ENCODE measurements at places on chromosomes 7 and 10.

DNA sequence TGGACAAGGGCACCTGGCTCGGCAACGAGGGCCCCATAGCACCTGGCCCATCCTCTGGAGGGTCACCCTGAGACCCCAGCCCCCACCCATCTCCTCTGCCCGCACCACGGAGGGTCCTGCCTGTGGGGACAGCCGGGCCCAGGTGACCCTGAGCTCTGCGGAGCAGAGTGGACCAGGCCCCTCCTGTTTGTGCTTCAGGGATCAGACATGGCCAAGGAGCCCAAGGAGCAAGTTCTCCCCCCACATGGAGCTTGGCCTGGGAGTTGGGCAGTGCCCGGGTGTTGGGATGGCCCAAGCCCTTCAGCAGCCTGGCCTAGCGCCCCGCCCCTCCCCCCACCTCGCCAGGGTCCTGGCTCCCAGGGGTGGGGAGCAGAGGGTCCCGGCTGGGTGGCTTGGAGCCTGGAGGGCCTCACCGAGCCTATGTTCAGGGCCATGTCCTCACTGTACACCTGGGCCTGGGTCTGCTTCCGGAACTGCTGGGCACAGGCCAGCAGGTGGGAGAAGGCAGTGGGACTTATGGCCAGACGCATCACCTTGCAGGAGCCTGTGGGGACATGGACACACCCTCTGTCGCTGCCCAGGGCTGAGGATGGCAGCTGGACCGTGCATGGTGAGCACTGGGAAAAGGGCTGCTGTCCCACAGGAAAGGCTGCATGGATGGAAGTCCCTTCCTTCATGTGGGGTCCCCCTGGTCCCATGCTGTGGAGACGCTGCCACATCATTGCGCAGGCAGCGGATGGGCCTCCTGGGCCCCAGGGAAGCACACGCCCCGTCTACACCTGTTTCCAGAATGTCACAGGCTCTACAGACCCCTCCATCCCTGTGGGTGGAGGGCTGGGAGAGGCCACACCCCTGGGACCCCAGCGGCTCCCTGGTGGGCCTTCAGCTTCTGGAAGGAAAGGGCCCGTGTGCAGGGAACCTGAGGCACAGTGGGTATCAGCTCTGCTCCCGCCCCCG, 49.2 kb upstream of the NKX6-2 start:
- DNase-seq: no peak

- DNase-seq: no peak
These were observed 45.5 kb upstream of the DMBT1 start for GRCh38 chr10:122515022-122515424.

GRCh38 chr10:60853107-60853506, 74.8 kb downstream of the CDK1 start:
- DNase-seq: no peak

DNA sequence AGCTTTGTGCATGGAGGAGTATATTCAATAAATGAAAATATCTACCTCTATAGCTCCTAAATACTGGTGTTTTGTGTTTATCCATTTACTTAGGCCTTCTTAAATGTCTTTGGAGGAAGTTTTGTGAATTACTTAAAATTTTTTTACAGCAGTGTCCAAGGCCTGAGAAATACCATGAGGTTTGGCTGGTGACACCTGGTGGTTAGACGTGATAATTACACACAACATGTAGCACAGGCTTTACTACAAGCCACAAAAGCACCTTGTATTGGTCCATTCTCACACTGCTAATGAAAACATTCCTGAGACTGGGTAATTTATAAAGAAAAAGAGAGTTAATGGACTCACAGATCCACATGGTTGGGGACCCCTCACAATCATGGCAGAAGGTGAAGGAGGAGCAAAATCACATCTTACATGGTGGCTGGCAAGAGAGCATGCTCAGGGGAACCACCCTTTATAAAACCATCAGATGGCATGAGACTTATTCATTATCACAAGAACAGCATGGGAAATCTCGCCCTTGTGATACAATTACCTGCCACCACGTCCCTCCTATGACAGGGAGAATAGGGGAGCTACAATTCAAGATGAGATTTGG, 20.6 kb downstream of the HYAL4 start:
- no peak for DNase-seq

DNA sequence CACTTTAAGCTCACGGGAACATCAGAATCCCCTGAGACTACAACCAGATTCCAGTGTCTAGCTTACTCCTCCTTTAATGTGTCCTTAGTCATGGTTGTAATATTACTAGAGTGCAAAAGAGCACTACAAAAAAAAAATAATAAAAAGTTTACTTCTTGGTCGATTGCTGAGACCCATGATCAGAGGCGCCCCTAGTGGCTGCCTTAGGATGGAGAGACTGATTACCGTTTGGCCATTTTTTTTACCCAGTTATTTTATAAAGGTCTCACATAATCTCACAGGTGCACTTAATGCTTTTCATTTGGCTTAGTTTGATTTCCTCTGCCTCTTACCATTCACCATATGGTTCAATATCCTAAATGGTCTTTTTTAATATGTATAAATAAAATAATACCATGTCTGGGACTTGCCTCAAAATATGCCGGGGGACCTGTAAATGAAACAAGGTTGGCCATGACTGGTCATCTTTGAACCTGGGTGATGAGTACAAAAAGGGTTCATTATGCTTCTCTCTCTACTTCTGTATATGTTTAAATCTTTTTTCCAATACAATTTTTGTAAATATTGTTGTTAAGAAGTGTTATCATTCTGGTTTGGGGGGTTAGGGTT, 331.5 kb upstream of the NFE2L3 start:
- no peak for DNase-seq

DNA sequence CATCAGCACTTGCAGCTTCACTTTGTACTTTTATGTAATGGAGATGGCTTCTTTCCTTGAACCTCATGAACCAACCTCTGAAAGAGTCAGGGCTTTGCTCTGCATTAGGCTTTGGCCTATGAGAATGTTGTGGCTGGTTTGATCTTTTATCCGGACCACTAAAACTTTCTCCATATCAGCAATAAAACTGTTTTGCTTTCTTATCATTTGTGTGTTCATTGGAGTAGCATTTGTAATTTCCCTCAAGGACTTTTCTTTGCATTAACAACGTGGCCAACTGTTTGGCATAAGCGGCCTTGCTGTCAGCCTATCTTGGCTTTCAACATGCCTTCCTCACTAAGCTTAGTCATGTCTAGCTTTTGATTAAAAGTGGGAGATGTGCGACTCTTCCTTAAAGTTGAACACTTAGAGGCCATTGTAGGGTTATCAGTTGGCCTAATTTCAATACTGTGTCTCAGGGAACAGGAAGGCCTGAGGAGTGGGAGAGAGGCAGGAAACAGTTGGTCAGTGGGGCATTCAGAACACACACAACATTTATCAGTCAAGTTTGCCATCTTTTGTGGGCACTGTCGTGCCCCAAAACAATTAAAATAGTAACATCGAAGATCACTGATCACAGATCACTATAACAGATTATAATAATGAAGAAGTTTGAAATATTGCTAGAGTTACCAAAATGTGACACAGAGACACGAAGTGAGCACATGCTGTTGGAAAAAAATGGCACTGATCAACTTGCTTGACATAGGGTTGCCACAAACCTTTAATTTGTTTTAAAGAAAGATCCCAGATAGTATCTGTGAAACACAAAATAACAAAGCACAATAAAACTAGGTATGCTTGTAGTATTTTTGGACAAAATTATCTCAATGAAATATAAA, 64.7 kb downstream of the NRF1 start:
- DNase-seq: no peak

Measured in cerebellar nuclear complex (tissue), 1 donor.